GM23338 (cell line): ENCODE measurements at places on chromosomes 11 and 22. TPM values are rescaled to one million over a fixed set of nuclear protein-coding genes. Genes with fewer than 3 reads are reported as not detected.

DNA sequence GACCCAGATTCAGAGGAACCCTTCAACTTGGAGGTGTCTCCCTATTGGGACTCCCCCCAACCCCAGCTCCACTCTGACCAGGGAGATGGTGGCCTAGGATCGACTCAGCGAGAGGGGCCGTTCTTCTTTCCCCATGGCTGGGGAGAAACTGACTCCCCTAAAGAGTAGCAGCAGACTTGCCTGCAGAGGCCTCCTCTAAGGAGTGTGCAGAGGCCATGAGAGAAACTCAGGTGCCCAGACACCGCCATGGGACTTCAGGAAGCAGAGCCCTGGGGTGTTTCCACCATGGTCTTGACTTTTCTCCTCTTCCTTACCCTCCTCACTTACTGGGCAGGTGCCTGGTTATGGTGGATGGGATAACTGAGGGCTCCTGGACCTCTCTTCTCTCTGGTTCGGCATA is 2.6 kb upstream of the TOP3B start:
- no peaks in the 10 kb centered on the region for H3K36me3 ChIP-seq
- peaks cover 67% of the 10 kb centered on the region for H3K27me3 ChIP-seq
- H3K4me1 ChIP-seq = peaks cover 3% of the 10 kb centered on the region; the same call in 1 of the 2 replicates
- H3K4me3 ChIP-seq = no peak overlapping the region
- no peak overlapping the region for H3K27ac ChIP-seq

DNA sequence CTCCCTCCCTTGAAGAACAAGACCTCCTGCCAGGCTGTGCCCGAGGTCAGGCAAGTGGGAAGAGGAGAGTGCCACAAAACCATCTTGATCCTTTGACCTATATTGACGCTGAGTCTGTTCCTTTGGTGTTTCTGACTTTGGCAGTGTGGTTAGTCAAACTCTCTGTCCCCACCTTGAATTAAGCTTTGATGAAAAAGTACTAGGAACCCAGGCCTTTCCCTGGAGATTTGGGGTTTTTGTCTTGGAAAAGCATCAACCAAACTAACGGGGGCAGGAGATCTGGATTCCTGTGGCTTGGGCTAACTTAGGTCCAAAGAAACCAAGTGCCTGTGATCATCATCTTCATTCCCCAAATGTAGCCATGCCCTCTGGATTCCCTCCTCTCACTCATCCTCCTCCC is 40.4 kb downstream of the ARFGAP2 start:
- no peaks in the 10 kb centered on the region for H3K27me3 ChIP-seq
- no peak overlapping the region for H3K27ac ChIP-seq
- H3K4me3 ChIP-seq = no peak overlapping the region
- H3K36me3 ChIP-seq = no peaks in the 10 kb centered on the region
- no peak for DNase-seq

LRRC4C gene
- polyA plus RNA-seq = 0.68 and 1.1 TPM in 2 replicates

HPX gene
- polyA plus RNA-seq = 0.47 and 0.71 TPM in 2 replicates

DNA sequence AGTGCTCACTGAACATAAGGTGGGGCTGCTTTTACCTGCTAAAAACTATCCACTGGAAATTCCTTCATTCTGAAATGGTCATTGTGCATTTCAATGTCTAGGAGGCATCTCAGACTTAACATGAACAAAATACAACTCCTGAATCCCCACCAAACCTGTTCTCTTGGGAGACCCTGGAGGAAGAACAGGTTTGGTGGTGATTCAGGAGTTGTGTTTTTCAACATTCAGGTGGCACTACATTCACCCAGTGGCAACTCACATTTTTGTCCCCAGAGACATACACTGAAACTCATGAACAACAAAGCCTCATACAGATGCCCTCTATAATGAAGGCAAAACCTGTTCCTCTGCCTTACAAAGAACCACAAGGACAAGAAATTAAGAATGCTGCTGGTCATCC is 64.3 kb upstream of the CYP2D6 start:
- H3K27ac ChIP-seq = no peak overlapping the region
- DNase-seq = no peak
- no peaks in the 10 kb centered on the region for H3K27me3 ChIP-seq
- no peaks in the 10 kb centered on the region for H3K36me3 ChIP-seq
- no peak overlapping the region for H3K4me3 ChIP-seq
- peaks cover 20% of the 10 kb centered on the region for H3K4me1 ChIP-seq

CHRM1 gene
- 0.30 and 0.44 TPM in 2 replicates for polyA plus RNA-seq

DLG2 gene
- 13.0 and 21.5 TPM in 2 replicates for polyA plus RNA-seq

GRCh38 chr11:62324731-62325556 is 12.3 kb upstream of the ASRGL1 start:
- H3K27ac ChIP-seq = no peak overlapping the region
- H3K36me3 ChIP-seq = no peaks in the 10 kb centered on the region
- no peak overlapping the region for H3K4me3 ChIP-seq
- H3K27me3 ChIP-seq = no peaks in the 10 kb centered on the region

- no peak for DNase-seq
- peaks cover 69% of the 10 kb centered on the region for H3K27me3 ChIP-seq
- H3K36me3 ChIP-seq = no peaks in the 10 kb centered on the region
- H3K4me1 ChIP-seq = peaks cover 38% of the 10 kb centered on the region
- no peak overlapping the region for H3K4me3 ChIP-seq
- no peak overlapping the region for H3K27ac ChIP-seq
These were observed 52.3 kb upstream of the SOX6 start for GRCh38 chr11:16408619-16409018.

DNA sequence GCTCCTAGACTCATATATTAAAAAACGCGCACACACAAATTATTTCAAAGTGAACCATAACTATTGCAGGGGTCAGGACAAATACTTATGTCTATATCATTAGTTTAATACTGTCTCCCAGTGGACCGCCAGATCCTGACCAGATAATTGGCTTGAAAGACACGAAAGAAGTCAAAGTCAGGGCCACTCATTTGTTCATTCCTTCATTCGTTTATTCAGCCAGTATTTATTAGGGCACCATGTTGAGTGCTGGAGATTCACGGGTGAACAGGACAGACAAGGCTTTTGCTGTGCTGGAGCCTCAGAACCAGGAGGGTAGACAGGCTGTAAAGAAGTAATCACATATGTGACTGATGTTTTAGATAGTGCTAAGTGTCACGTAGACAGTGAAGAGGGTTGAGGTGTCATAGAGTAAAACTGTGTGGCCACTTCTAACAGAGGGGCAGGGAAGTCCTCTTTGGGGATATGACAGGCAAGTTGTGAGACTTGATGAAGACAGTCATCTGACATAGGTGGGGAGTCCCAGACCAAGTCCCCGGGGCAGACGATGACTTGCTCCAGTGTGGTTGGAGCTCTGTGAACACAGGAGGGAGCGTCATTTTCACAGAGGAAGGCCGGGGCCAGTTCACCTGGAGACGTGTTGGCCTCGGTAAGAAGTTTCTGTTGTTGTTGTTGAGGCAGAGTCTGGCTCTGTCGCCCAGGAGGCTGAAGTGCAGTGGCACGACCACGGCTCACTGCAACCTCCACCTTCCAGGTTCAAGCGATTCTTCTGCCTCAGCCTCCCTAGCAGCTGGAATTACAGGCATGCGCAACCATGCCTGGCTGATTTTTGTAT is 25.9 kb downstream of the RBX1 start:
- no peaks in the 10 kb centered on the region; the same call in 1 of the 2 replicates for H3K36me3 ChIP-seq
- H3K27me3 ChIP-seq = no peaks in the 10 kb centered on the region

- H3K27ac ChIP-seq = no peak overlapping the region
- H3K27me3 ChIP-seq = no peaks in the 10 kb centered on the region
- peaks cover 14% of the 10 kb centered on the region; the same call in 1 of the 2 replicates for H3K4me1 ChIP-seq
- no peak overlapping the region for H3K4me3 ChIP-seq
- DNase-seq = peak; percentile 74
These were observed 2.2 kb downstream of the FXYD2 start for GRCh38 chr11:117822074-117823033.

- H3K4me1 ChIP-seq = peaks cover 33% of the 10 kb centered on the region
- H3K36me3 ChIP-seq = no peaks in the 10 kb centered on the region
- H3K27me3 ChIP-seq = peaks cover 48% of the 10 kb centered on the region
- DNase-seq = peak; percentile 79
- H3K4me3 ChIP-seq = peak overlapping the region; percentile 93
- no peak overlapping the region for H3K27ac ChIP-seq
These were observed 1.7 kb upstream of the RTN4RL2 start for GRCh38 chr11:57458410-57459163.

TREH gene
- polyA plus RNA-seq = 0.24 and 0.36 TPM in 2 replicates
